Coronary artery (tissue), 2 donors: ENCODE measurements at places on chromosomes 6 and 20.

DNA sequence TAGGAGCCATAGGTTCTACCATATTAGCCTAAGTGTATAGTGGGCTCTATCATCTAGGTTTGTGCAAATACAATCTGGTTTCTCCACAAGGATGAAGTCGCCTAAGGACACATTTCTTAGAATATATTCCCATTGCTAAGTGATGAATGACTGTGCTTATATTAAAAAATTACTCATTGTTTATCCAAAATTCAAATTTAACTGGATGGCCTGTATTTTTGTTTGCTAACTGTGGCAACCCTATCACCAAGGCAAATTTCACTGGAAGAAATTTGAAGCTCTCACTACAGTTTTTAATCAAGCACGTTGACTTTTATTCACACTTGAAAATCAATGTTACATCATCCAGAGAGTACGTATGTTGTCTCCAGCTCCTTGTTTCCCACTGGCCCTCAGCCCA, 13.9 kb downstream of the GCM2 start:
- no peak for DNase-seq

DNA sequence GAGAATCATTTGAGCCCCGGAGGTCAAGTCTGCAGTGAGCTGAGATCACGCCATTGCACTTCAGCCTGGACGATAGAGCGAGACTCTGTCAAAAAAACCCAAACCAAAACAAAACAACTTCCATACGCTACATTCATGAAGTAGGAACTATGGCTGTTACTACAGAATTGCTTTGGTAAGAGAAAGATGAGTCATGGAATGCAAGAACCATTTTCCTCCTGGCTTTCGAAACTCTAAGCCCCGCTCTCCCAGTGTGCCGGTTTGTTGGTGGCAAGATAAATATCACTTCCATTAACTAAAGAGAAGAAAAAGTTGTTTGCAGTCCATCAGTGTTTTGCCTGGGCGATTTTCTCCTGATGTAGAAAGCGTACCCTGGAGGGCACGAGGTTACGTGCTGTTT, 61.3 kb downstream of the ZDHHC14 start:
- DNase-seq = no peak

DNA sequence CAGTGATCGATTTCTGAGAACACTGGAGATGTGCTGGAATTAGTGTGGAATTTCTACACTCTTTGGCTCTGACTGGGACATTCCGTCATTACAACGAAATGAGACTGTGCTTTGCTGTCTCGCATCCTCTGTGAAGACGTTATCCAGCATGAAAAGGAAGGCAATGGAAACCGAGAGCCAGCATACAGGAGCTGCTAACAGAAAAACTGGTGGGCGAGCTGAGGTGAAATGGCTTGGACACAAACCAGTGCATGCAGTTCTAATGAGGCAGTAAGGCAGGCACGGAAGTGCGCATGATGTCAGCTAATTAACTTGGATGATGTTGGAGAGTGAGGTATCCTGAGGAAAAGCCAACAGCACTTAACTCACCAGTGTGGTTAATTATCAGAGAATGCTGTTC, 202.8 kb upstream of the AGPAT4 start:
- no peak for DNase-seq

GRCh38 chr6:165728216-165728615, 65.2 kb upstream of the PDE10A start:
- DNase-seq = no peak

GRCh38 chr20:36349384-36350170, 43.4 kb downstream of the DLGAP4 start:
- DNase-seq = no peak
